ENCODE measurements at places on chromosomes 4 and X. TPM values are rescaled to one million over a fixed set of nuclear protein-coding genes. Genes with fewer than 3 reads are reported as not detected.

The MAGEC2 gene
- not detected for total RNA-seq

The TBX22 gene
- total RNA-seq, result not detected

The ARHGEF38 gene
- total RNA-seq, result 0.69 TPM

The SLIT2 gene
- total RNA-seq, result 3.5 TPM

The FRMPD4 gene
- 0.30 TPM for total RNA-seq

The DRD5 gene
- not detected for total RNA-seq

GRCh38 chr4:47929682-47930201, 15.4 kb upstream of the NFXL1 start:
- DNase-seq, result no peak

DNA sequence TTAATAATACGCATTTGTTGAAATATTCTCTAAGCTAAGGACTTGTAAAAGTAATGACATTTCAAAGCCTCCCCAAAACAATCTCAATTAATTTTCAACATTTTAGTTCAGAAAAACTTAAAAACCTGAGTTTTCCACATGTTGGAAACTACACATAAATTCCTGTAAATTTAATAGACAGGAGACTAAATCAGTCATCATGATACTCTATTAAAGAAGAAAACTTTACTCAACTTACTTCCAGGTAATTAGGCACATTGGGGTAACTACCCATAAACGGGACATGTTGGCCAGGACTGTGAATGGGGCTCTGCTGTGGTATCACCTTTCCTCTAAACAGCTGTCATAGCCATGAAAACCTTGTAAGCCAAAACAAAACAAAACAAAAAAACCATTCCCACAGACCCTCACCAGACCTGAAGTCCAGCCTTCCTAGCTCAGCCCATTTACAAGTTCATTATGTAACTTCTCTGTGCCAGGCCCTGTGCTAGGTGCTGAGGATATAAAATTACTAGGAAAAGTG, 96.4 kb upstream of the SMIM10 start:
- DNase-seq, result no peak

DNA sequence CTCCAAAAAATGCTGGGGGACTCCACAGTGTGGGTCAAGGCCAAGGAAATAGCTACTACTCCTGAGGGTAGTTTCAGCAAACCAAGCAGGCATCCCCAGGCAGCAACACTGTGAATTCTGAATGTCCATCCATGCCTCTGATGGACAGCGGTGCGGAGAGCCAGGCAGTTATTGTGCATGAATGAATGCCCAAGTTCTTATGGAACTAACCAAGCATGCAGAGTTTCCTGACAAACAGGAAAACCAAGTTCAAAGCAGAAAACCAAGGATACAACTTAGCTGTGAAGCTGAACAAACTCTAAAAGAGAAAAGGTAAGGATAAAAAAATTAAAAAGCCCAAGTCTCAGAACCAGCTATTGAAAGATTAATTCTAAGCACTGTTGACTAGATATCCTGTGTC, 642.6 kb upstream of the HS3ST1 start:
- no peak for DNase-seq

GRCh38 chr4:72444092-72444491, 124.9 kb downstream of the ADAMTS3 start:
- DNase-seq, result no peak

DNA sequence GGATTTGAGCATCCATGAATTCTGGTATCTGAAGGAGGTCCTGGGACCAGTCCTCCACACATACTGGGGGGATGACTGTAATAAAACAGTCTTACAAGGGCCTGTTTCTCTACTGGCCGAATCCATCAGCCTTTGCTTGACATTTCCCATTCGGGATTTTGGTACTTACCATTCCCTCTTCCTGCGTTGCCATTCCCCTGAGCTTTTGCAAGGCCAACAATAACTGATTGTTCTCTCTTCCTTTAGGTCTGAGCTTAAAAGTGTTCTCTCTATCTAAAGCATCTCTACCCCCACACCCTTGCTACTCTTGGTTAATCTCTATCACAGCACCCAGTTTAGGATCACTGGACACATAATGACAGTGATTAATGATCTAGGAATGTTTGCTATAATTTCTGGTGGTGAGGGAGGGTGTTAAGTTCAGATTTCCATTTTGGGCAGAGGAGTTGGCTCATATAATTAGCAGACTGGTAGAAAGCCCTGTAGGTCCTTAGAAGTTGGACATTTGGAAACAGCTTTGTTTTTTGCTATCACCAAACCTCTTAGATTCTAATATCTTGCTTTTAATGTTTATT, 29.4 kb downstream of the TMA16 start:
- DNase-seq, result peak; percentile 13

GRCh38 chr4:138330531-138330930, 88.4 kb upstream of the SLC7A11 start:
- DNase-seq, result no peak

DNA sequence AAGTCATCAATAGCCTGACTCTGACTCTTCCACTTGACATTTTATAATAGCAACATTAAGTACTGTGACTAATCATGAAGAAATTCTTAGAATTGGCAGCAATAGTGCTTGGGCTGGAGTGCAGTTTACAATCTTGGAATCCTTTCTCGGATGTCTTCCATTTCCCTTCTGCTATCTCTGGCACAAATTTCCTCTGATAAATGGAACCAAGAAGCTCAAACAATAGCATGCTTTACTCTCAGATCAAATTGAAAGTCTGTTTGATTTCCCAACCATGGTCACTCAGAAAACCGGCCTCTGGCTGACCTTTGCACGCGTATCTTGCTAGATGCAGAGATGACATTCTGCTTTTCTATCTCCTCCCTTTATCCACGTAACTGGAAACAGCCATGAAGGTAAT, 99.0 kb upstream of the SPANXC start:
- DNase-seq, result peak; percentile 61

- DNase-seq, result no peak
Observed at GRCh38 chrX:105468741-105469140, 248.2 kb upstream of the TEX13A start.

DNA sequence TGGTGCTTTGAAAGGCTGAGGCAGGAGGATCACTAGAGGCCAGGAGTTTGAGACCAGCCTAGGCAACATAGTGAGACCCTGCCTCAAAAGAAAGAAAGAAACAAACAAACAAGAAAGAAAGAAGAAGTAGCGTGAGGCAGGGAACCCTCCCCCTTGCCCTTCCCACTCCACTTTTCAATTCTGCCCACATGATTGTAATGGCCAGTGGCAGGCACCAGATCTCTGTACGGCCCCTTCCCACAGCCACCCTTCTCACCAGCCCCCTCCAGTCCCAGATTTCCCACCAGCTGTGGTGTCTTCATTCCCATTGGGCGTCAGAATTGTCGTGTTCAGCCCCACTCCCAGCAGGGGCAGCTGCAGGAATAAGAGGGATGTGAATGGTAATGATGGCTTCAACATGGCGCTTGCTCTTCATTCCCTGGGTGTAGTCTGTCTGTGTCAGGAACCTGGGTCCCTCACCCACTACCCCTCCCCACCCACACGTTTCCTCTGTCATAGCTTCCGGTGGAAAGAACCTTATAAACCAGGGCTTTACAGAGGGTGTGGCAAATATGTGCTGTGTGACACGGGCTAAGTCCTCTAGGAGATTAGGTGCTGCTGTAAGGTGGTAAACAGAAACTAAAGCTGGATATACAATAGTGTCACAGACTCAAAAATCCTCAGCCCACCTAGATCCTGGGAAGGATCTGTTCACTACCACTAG, at the start of gene IL2RG:
Gene IL2RG (minus strand): TSS at position 437 of the 703 bp plus-strand sequence. CDS start 38 bp downstream, at position 399.
- DNase-seq, result no peak

- peak; percentile 21 for DNase-seq
Observed at GRCh38 chrX:26789751-26790150, 573.8 kb downstream of the MAGEB5 start.

DNA sequence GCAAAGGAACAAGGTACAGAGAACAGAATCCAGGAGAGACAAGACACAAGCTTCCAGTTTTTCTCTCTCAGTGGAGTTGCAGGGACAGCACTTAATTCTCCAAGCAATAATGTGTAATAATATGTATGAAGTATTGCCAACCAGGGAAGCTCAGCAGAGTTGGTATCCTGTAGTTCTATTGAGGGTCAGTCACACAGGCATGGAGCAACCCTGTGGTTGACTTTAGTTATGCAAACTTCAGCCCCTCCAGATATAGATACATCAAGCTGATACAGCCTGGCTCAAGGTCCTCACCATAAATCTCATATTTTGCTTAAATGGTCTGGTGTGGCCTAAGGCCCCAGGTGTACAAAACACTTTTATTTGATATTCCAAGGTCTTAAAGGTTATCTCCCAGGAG, 248.6 kb upstream of the EPHA5 start:
- no peak for DNase-seq

DNA sequence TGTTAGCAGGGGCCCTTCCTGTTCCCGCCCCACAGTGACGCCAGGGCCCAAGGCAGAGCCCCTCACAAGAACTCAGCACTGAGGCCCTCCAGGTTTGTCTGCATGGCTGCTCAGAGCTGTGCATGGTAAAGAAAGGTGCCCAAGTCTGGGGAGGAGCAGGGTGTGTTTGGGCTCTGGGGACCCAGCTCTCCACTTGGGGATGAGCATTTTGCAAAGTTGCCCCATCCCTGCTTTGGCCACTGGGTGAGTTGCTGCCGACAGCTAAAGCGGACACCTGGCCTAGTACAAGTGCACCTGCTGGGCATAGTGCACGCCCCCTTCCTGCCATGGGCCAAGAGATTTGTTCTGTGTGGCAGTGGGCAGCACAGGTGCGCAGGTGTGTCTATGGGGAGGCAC, 2.0 kb upstream of the MXD4 start:
- no peak for DNase-seq

DNA sequence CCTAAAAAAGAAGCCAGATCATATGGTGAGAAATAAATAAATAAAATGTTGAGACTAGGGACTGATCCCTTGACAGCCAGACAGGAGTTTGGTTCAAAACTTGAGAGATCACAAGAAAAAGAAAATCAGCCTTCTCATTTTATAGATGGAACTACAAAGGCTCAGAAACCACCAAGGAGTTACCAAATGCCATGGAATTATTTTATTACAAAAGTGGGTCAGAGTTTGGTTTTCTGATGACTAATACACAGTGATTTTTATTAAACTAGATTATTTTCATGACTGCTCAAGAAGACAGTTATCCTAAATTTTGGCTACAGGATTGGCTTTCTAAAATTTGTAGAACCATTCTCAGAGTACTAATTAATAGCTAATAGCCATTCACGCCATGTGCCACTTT, 6.2 kb downstream of the CXCL1 start:
- no peak for DNase-seq

DNA sequence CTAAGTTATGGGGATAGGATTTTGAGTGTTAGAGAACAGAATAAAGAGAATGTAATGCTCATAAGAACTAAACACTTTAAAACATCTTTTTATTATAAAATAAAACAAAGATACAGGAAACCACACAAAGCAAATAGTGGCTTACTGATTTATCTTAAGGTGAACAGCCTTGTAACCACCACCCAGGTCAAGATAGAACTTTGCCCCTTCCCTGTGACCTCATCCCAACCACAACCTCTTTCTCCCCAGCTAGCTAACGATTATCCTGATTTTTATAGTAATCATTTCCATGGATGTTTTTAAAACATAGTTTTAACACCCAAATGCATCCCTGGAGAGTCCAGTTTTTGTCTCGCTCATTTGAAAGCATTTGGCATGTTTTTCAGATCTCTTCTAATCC, 17.0 kb downstream of the HELT start:
- peak; percentile 26 for DNase-seq

GRCh38 chrX:122943918-122944317, 240.2 kb upstream of the GRIA3 start:
- peak; percentile 0 for DNase-seq

GRCh38 chr4:102736636-102737549, 23.9 kb downstream of the MANBA start:
- no peak for DNase-seq

All from renal cortical epithelial cell (primary cell).